ENCODE measurements at places on chromosomes 13 and 19.

DNA sequence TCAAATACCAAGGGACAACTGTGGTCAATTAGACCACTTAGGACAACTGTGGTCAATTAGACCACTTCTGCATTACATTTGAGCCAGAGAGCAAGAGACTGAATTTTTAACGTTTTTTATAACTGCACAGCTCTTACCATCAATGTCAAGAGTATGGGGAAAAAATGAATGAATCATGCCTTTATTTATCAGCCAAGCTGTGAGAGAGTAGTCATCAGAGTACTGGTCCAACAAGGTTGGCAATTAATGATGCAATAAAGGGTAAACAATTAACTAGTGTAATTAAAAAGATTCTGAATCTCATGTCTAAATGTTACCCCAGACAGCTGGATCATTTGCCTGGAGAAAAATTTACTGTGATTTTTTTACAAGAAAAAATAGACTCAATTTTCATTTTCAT lies 381.1 kb downstream of the LIG4 start:
- no peak for DNase-seq

- DNase-seq: no peak
Measured at GRCh38 chr13:41554626-41555386, 97.5 kb downstream of the RGCC start.

GRCh38 chr19:317710-318508 lies 26.7 kb downstream of the MIER2 start:
- no peak for DNase-seq

GRCh38 chr13:51096131-51096530 lies 14.9 kb downstream of the C13orf42 start:
- no peak for DNase-seq

- no peak for DNase-seq
Measured at GRCh38 chr13:49472186-49472585, 23.6 kb upstream of the PHF11 start.

DNA sequence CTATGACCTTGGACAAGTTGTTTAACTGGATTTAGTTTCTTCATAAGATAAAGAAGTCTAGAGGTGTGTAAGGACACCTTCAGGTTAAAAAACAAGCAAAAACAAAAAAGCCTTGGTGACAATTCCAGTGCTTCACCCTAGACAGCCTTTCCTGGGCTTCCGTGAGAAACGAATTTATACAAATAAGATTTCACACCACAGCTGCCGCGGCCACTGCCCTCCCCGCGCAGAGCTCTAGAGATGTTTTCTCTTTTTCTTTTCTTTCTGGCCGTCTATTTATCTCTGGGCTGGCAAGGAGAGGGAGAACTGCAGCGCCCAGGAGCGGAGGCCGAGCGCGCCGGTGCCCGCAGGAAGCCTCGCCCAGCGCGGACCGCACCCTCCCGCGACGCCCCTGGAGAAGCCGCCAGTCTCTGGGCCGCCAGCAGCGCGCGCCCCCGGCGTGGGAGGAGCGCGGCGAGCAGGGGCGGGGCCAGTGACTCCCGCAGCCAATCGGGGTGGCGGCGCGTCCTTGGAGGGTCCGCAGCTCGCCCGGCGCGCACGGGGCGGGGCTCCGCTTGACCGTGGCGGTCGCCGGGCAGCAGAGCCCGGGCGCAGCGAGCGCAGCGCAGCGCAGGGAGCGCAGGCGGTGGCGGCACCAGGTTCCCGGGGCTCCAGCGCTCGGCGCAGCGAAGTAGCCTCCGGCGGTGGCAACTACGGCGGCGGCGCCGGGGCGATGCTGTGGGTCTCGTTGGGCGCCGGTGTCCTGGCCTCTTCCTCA lies 107.0 kb downstream of the RXFP2 start:
- peak; percentile 94 for DNase-seq

GRCh38 chr19:7657131-7657751 lies 11.6 kb upstream of the RETN start:
- no peak for DNase-seq

GRCh38 chr13:80040981-80041317 lies 300.0 kb downstream of the SPRY2 start:
- no peak for DNase-seq

GRCh38 chr13:111115965-111116521 lies 933 bp downstream of the ARHGEF7 start:
- DNase-seq: no peak

GRCh38 chr13:71634602-71635443 lies 232.2 kb downstream of the DACH1 start:
- no peak for DNase-seq

DNA sequence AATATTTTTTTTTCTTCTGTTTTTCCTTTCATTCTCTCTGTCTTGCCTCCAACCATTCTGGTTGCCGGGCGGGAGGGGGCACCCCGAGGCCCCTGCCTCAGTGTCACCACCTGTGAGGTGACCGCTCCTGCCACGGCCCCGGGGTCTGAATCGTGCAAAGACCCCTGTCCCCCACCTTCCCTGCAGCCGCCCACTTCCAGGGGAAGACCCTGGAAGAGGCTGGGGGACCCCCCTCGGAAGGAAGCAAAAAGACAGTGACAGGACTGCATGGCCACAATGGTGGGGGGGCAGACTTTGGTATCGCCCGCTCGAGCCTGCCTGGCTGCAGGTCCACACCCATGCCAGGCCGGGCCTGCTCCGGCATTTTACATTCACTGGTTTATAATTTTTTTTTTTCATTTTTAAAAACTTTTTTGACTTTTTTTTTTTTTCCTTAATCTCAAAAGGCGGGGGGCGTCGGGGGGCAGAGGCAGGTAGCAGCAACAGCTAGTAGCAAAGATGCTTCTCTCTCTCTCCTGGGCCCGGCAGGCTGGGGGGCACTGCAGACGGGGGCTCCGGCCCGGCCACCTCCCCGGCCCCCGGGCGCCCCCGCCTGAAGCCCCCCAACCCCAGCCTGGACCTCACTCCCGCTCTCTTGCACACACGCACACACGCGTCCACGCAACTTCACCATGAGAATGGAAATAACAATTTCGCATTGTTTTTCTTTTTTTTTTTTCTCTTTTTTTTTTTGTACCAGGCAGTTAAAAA lies 22.6 kb downstream of the ZBTB7A start:
- no peak for DNase-seq

DNA sequence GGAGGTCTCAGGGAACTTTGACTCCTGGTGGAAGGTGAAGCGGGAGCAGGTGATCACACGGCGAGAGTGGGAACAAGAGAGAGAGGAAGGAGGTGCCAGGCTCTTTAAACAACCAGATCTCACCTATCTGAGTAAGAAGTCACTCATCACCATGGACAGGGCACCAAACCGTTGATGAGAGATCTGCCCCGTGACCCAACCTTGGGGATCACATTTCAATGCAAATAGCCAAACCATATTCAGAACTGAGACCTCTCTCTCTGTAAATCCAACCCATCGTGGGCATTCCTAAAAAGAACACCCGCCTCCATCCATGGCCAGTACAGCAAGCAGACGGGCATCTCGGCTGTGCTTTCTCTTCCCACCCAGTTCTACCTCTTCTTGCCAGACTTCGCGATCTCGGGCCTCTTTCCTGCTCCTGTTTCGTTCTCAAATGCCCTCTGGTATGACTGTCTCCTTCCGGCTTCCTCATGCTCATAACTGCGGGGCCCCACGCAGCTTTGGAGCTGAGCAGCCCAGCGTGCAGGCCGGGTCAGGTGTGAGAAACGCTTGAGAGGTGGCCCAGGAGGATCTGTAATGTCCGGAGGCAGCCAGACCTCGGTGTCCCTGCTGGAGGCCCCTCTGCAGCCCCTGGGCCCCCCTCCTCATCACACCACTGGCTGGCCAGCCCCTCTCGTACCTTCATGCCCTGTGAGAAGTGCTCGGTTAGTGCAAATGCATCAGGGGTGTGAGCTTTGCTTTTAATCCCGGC lies 97.0 kb upstream of the GPR183 start:
- DNase-seq: no peak

- DNase-seq: no peak
Measured at GRCh38 chr19:4115050-4115817, 8.7 kb downstream of the MAP2K2 start.

DNA sequence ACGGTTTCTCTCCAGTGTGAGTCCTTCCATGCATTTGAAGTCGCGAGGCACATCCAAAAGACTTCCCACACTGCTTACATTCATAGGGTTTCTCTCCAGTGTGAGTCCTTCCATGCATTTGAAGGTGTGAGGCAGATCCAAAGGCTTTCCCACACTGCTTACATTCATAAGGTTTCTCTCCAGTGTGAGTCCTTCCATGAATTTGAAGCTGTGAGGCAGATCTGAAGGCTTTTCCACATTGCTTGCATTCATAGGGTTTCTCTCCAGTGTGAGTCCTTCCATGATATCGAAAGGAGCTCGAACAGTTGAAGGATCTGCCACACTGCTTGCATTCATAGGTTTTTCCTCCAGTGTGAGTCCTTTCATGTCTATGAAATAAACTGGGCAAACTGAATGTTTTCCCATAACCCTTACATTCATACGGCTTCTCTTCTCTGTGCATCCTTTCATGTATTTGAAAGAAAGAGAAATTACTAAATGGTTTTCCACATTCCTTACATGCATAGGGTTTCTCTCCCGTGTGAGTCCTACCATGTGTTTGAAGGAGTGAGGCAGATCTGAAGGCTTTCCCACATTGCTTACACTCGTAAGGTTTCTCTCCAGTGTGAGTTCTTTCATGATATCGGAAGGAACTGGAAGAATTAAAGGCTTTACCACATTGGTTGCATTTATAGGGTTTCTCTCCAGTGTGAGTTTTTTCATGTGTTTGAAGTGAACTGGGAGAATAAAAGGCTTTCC lies 20.3 kb downstream of the ZNF433 start:
- DNase-seq: no peak

DNA sequence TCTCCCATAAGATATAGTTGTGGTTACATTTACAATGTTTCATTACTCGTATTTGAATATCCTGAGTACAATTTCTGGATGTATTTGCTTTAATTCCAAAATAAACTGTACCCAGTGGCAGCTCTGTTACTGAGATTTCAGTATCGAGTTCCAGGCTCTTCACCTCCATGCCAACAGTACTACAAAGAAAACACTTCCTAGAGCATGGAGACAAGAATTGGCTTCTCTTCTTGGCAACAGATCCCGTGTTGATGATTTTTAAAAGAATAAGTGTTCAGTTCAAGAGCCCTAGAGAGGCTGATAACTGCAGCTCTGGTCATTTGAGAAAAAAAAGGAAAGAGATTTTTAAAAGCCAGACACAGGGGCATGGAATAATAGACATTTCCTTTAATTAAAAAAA lies 302.8 kb downstream of the EFNB2 start:
- no peak for DNase-seq

DNA sequence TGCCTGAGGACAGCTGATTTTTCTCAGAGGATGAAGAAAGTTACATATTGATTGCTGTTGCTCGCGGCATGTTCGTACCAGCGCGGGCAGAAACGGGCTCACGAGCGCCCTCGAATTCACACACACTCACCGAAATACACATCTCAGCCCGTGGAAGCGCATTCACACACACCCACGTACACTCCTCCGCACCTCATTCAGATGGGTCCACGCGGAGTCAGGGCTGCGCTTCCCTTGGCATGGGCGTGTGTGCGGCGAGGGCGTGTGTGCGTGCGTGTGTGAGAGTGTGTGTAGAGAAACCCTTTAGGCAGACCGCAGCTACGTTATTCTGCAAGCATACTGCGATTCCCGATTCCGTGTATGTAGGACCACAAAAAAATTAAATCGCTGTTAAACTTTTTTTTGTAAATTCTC lies 2.1 kb upstream of the PCDH17 start:
- DNase-seq: no peak

DNA sequence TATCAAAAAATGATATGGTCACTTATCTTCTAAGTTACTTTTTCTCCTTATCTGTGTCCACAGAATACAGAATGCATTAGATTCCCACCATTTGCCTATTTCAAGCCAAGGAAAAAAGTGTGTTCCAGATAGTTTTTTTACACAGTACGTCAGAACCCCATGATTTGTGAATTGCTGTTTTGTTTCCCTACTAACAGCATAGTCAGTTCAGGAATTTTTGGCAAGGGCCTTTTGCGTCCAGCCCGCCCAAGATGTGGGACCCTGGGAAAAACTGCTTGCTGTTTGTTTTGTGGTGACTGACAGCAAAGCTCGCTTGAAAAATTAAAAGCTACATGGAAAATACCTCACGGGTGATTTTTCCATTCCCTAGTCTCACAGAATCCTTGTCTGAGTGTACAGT lies 20.4 kb upstream of the FAM216B start:
- no peak for DNase-seq

- no peak for DNase-seq
Measured at GRCh38 chr13:25153736-25154135, 18.4 kb downstream of the AMER2 start.

- DNase-seq: no peak
Measured at GRCh38 chr19:7914598-7915045, at the start of gene TGFBR3L. TSS of gene TGFBR3L (plus strand) at chr19:7914830.

DNA sequence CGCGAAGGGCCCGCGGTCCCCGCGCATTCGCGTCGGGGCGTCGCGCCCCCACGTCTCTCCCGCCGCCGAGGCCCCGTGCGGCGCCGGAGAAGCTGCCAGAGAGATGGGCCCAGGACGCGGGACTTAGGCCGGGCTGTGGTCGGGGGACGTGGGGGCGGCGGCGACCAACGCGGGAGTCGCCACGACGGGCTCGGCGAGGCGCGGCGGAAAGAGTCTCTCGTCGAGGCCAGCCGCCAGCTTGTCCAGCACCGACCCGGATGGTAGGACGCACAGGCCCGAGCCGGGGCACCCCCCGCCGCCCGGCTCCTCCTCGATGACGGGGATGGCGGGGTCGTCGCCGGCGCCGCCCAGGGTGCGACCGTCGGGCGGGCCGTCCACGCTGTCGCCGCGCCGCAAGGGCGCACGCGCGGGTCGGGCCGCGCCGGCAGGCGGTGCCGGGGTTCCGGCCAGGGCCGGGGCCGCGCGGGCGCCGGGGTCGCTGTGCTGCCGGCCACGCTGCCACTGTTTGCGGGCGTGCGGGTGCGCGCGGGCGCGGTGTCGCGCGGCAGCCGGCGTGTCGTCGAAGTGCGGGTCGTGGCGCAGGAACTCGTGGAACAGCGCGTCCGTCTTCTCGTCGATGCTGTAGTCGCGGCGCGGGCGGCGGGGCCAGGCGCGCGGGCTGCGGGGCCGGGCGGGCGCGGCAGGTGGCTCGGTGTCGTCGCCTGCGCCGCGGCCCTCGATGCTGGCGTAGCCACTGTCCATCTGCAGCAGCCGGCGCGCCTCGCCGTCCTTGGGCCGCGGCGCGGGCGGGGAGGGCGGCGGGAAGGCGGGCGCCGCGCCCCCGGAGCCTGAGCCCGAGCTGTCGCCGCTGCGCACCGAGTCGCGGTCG lies 8.5 kb downstream of the CBARP start:
- no peak for DNase-seq
